Activated CD4-positive, alpha-beta memory T cell treated with anti-CD3 and anti-CD28 coated beads, Interleukin-2, amount 10 ng/mL, durations not matched to agents 7 days and 5 days (primary cell): ENCODE measurements at places on chromosomes 4 and X. TPM values are rescaled to one million over a fixed set of nuclear protein-coding genes. Genes with fewer than 3 reads are reported as not detected.

- no peak overlapping the region for H3K27ac ChIP-seq
- DNase-seq: no peak
- H3K36me3 ChIP-seq: no peaks in the 10 kb centered on the region
- H3K4me3 ChIP-seq: no peak overlapping the region
- peaks cover 16% of the 10 kb centered on the region for H3K27me3 ChIP-seq
Measured at GRCh38 chr4:121960818-121961217, 9.0 kb upstream of the TRPC3 start.

- DNase-seq: no peak
- H3K27ac ChIP-seq: no peak overlapping the region
- no peak overlapping the region for H3K4me3 ChIP-seq
- no peaks in the 10 kb centered on the region for H3K36me3 ChIP-seq
- H3K4me1 ChIP-seq: peaks cover 5% of the 10 kb centered on the region
Measured at GRCh38 chr4:122104184-122104583, 47.9 kb upstream of the BLTP1 start.

- no peak overlapping the region for H3K27ac ChIP-seq
- no peaks in the 10 kb centered on the region for H3K4me1 ChIP-seq
- no peaks in the 10 kb centered on the region for H3K36me3 ChIP-seq
- no peak overlapping the region for H3K4me3 ChIP-seq
Measured at GRCh38 chr4:11039634-11040131, 355.1 kb upstream of the CLNK start.

- H3K4me3 ChIP-seq: no peak overlapping the region
- H3K4me1 ChIP-seq: peaks cover 14% of the 10 kb centered on the region
- DNase-seq: no peak
- H3K27ac ChIP-seq: no peak overlapping the region
- H3K27me3 ChIP-seq: no peaks in the 10 kb centered on the region
- peaks cover 3% of the 10 kb centered on the region for H3K36me3 ChIP-seq
Measured at GRCh38 chr4:115950806-115951205, 837.4 kb upstream of the NDST4 start.

GRCh38 chr4:19880206-19880605, 371.5 kb upstream of the SLIT2 start:
- H3K36me3 ChIP-seq: no peaks in the 10 kb centered on the region
- H3K4me3 ChIP-seq: no peak overlapping the region
- H3K4me1 ChIP-seq: no peaks in the 10 kb centered on the region
- no peak overlapping the region for H3K27ac ChIP-seq

The GPC4 gene
- total RNA-seq: not detected

The SSX4B gene
- total RNA-seq: not detected

The CRMP1 gene
- 0.30 TPM for total RNA-seq

The PRPS2 gene
- 64.6 TPM for total RNA-seq

The TEC gene
- 0.80 TPM for total RNA-seq
